ENCODE measurements at places on chromosomes 3 and 15. TPM values are rescaled to one million over a fixed set of nuclear protein-coding genes. Genes with fewer than 3 reads are reported as not detected.

- DNase-seq, result no peak
These were observed 145.9 kb downstream of the OR4M2 start for GRCh38 chr15:22226034-22226790.

- DNase-seq, result no peak
These were observed 14.9 kb upstream of the C3orf22 start for GRCh38 chr3:126573492-126574117.

The LRRC3B gene
- not detected for total RNA-seq

GRCh38 chr3:38578081-38578475 is 71.4 kb downstream of the SCN5A start:
- DNase-seq, result no peak

- no peak for DNase-seq
These were observed 4.1 kb upstream of the CLASP2 start for GRCh38 chr3:33722191-33722590.

Data from dermis microvascular lymphatic vessel endothelial cell (primary cell).